Astrocyte of the spinal cord (primary cell): ENCODE measurements at places on chromosomes 13 and 19.
A peak's percentile ranks its signal among the peaks of the same experiment; 100 is the strongest.

DNA sequence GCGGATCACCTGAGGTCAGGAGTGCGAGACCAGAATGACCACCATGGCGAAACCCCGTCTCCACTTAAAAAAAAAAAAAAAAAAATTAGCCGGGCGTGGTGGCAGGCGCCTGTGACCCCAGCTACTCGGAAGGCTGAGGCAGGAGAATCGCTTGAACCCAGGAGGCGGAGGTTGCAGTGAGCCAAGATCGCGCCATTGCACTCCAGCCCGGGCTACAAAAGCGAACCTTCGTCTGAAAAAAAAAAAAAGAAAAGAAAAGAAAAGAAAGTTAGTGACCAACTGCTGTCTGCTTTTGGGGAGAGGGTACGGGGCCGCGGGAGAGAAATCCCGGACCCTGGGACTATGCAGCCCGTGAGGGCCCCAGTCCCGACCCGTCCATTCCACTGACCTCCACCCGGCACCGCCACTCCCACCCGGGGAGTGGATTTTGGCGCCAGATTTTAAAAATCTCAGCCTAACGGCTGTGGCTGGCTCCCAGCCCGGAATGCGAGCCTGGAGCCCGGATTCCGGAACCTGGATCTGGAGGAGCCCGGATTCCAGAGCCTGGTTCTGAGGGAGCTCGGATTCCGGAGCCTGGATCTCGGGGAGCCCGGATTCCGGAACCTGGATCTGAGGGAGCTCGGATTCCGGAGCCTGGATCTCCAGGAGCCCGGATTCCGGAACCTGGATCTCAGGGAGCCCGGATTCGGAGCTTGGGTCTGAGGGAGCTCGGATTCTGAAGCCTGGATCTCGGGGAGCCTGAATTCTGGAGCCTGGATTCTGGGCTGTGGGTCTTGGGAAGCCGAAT is 6.1 kb upstream of the LMNB2 start:
- DNase-seq: peak; percentile 97

GRCh38 chr13:40786568-40786996 is 2.8 kb upstream of the SLC25A15 start:
- DNase-seq: peak; percentile 27

- peak; percentile 42 for DNase-seq
Measured at GRCh38 chr19:5615756-5616327, 6.7 kb downstream of the SAFB2 start.

GRCh38 chr19:28359431-28360414 is 853.2 kb downstream of the UQCRFS1 start:
- DNase-seq: no peak

GRCh38 chr13:96871469-96871868 is 122.8 kb downstream of the OXGR1 start:
- no peak for DNase-seq
